Neural progenitor cell (in vitro differentiated cells): ENCODE measurements at places on chromosomes 5 and 9.

DNA sequence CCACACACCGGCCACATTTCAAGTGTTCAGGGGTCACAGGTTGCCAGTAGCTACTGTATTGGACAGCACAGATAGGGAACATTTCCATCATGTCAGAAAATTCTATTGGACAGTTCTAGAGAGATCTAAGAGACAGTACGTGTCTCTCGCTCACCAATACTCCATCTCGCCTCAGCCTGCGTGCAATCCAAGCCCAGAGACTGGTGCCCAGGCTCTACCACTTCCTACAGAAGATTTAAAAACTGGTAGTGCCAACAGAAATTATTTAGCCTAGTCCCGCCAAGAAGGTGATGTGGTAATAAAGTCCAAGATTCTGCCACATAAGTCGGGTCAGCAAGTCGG is 390 bp upstream of the SNX2 start:
- DNase-seq, result no peak

- DNase-seq, result no peak
Measured at GRCh38 chr5:134139377-134139851, 24.9 kb downstream of the TCF7 start.

DNA sequence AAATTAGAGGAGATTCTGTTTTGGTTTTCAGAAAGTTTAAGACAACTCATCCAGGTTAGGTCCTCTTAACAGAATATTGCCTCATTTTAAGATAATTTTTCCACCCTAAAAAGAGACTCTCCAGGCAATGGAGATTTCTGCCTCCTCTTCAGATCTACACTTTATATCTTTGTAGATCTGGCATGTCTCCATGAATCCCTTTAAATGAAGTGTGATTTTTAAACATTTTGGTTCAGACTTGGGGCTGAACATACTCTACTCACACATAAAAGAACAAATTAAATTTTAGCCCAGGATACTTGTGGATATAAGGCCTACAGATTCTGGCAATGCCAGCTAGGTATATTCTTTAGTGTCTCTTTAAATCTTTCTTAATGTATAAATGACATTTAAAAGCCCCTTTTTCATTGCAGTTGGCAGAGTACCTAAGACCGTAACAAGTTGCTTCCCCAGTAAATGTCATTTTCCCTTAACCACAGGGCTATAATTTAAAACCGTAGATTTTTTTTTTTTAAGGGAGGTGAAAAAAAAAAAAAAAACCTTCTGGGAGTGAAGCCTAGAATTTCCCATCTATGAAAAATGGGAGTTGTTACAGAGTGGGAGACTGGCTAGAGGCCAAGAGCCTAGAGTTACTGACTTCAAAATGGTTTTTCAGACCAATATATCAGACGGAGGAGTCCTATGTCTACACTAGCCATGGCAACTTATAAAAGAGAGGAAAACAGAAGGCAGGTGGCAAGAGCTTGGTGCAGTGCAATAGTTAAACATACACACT is 207.8 kb upstream of the TARS1 start:
- no peak for DNase-seq

- no peak for DNase-seq
Measured at GRCh38 chr9:126925876-126926275, 11.3 kb downstream of the RALGPS1 start.

- DNase-seq, result peak; percentile 89
Measured at GRCh38 chr9:98775831-98776441, 20.4 kb downstream of the ANKS6 start.

DNA sequence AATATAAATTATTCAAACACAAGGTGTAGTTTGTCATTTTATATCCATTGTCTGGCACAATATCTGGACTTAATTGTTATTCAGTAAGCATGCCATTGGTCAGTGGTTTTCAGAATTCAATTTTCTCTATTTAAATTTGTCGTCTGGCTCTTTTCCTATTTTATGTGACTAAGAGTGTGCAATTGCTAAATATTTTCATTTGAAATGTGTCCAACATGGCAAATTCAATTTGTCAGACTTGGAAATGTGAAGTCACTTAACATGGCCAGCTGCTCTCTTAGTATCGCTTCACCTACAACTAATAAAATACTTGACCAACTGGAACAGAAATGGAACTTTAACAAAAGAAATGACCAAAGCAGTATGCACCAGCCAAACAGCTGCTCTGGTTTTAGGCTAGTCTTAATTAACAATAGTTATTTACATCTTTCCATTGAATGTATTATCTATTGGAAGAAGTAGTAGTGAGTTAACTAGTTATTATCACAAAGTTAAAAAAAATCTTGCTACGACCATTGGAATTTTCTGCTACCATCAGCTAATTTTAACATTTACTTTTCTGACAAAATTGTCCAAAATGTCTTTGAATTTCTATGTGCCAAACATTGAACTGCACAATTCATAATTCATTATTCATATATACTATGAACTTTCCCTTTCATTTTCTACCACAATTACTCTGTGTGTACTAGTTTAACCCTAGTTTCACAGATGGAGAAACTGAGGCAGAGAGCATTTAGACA is 720.7 kb upstream of the FAM174A start:
- no peak for DNase-seq

- peak; percentile 13 for DNase-seq
Measured at GRCh38 chr9:2810420-2811075, 33.3 kb downstream of the PUM3 start.

DNA sequence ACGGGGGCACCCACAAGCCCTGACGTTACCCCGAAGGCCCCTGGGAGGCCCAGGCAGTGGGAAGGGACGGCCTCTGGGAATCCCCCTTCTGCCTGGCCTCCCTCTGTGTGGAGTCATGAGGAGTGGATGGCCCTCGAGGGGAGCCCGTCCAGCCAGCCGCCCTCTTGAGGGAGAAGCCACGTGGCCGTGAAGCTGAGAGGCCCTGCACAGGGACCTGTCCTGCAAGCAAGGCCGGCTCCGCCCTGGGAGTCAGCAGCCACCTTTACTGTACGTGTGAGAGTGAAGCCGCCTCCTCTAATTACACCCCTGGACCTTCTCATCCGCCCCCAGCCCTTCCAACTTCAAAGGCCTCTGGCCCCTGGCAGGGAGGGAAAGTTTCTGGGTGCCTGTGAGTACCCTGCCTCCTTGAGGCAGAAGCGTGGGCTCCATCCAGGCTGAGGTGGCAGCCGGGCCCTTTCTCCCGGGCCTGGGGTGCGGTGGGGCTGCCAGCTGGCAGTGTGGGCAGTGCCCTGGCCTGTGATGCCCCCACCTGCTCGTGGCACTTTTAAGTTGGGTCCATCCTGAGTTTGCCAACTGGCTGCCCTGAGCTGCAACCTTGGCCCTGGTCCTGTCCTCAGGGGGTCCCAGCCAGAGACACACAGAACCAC is 55.9 kb upstream of the EGFL7 start:
- no peak for DNase-seq

DNA sequence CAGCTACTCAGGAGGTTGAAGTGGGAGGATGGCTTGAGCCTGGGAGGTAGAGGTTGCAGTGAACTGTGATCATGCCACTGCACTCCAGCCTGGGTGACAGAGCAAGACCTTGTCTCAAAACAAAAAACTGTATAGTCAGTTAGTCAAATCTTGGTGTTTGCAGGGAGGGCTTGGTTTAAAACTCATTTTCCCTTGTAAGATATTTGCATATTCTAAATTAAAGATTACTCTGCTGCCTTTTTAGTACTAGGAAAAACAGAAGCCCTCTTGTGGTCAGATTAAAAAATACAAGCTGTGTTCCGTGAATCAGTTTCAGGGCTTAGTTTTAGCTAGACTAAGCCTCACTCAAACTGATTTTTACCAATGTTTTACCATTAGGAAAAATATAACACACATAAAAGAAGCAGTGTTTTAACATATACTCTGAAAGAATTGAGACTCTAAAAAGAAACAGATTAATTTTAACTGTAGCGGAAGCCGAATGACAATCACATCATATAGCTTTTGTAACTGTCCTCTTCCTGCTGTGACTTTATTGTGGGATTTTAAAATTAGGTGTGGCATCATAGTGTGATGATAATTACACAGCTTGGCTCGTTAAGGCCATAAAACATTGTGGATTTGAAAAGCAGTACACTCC is 84.9 kb upstream of the BASP1 start:
- peak; percentile 43 for DNase-seq

DNA sequence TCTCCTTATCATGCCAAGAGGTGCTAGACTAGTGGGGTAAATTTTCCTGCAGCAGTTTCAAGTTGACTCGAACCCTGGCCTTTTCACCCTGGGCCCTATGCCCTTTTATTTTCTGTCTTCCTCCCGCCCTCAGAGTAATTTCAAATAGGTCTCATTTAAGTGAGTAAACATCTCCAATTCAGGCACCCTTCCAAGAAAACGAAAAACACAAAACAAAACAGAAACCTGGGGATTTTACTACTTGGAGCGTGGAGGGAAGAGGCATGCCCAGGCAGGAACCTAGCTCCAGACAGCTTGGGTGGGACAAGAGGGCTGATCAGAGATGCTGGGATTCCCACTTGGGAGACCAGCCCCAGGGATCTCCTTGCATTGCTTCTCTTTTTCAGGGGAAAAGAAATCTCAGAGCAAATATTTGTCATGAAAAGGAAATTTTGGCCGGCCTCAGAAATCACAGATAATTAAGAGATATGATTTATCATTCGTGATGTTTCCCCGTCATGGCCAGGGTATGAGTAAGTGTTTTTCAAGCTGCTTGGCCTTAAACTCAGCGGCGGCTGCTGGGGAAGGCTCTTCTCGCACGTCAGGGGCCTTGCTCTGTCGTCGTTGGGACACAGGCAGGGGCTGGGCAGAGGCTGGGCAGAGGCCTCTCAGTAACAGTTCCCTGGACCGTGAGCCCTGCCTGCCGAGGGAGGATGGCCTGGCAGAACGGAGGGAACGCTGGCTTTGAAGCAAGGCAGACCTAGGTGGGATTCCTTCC is 248.6 kb upstream of the KLF4 start:
- no peak for DNase-seq

- DNase-seq, result peak; percentile 91
Measured at GRCh38 chr9:121992571-121993212, 100.4 kb downstream of the TTLL11 start.

GRCh38 chr9:81819155-81819554 is 109.1 kb upstream of the SPATA31D4 start:
- no peak for DNase-seq

- no peak for DNase-seq
Measured at GRCh38 chr5:96595300-96596090, 66.7 kb upstream of the CAST start.

DNA sequence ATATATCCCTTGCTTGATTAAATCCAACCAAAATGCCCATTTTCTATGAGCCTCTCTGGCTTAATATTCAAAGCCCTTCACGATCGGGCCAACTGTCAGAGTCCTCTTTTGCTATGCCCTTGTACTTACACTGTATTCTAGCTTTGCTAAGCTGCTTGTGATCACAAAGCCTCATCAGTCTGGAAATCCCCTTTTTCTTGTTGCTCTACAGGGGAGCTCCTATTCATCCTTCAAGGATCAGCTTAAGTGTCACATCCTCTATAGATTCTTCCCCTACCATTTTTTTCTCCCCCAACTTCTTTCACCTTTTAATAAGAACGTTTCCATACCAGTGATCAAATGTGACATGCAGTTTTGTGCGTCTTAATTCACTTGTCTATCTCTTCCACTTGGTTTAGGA is 450.4 kb upstream of the CHD1 start:
- DNase-seq, result peak; percentile 83

- peak; percentile 88 for DNase-seq
Measured at GRCh38 chr9:96186591-96187011, 115.4 kb downstream of the HSD17B3 start.

GRCh38 chr9:13332571-13332970 is 53.1 kb upstream of the MPDZ start:
- no peak for DNase-seq

DNA sequence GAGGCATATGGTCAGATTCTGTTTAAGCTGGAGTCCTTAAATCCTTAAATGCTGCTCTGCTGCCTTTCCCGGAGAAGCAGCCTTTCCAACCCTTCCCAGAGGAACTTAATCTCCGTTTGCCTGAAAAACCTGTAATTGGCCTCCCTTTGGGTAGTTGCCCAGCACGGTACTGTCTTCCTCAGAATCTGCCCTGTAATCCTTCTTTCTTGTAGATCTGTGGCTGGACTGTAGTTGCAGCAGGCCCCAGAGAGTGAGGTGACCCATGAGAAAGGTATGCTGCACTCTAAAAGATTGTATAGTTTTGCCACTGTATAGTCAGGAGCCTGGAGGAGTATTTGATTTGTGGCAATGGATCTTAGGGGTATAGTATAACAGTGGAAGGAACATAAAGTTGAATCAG is 11.7 kb downstream of the SPIN1 start:
- DNase-seq, result no peak

- no peak for DNase-seq
Measured at GRCh38 chr9:12351293-12352044, 341.7 kb upstream of the TYRP1 start.

- DNase-seq, result no peak
Measured at GRCh38 chr5:163874431-163874830, 369.0 kb downstream of the MAT2B start.

DNA sequence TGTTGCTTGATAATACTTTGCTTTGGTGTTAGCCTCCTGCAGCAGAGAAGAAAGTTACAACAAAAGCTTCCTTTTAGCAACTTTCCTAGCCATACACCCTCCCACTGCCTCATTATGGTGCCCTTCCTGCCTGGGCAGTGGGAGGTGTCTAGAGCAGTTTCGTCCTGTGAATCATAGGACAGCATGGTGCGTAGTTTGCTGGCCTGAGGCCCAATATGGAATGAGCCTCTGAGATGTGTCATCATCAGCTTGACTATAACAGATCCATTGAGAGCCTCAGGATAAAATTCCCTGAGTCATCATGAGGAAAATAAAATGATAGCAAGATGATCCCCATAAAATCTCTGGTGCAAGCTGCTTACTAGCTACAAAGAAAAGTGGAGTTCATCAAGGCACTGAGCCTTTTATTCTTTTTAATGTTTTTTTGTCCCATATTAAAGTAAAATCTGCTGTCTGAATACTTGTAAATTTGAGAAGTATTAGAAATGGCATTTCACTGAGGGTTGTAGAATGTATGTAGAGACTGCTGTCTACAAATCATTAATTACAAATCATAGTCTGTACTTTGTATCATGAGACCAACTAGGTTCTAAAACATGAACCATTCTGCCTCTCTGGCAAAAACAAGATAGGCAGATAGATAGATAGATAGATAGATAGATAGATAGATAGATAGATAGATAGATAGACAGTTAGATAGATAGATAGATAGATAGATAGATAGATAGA is 303.0 kb upstream of the PDE4D start:
- no peak for DNase-seq
